ENCODE measurements at places on chromosomes 7 and 10. TPM values are rescaled to one million over a fixed set of nuclear protein-coding genes. Genes with fewer than 3 reads are reported as not detected.

GRCh38 chr10:125169279-125169678, 8.9 kb upstream of the CTBP2 start:
- no peak for DNase-seq

GRCh38 chr10:93330824-93331223, 151.3 kb downstream of the MYOF start:
- no peak for DNase-seq

The SPDYE16 gene
- total RNA-seq: not detected

The SOSTDC1 gene
- 9.2 TPM for total RNA-seq

- DNase-seq: no peak
These were observed 5.9 kb upstream of the LDB3 start for GRCh38 chr10:86662186-86663045.

- DNase-seq: no peak
These were observed 641.8 kb upstream of the FOXK1 start for GRCh38 chr7:4040109-4040928.

DNA sequence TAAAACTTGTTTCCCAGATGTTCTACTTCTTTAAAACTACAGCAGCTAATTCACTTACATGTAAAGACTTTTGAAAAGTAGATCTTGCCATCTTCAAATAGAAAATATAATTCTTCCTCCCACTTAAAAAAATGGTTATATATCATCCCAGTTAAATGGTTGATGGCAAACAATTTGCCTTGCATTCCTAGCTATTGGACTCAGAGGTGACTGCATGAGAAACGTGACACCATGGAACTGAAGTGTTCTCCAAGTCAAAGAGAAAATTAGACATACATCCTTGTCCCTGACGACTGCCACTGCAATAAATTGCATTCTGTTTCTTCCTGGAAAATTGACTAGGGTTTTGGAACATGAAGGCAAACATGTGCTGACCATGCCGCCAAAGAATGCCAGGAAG, 95.0 kb upstream of the POM121L12 start:
- no peak for DNase-seq

DNA sequence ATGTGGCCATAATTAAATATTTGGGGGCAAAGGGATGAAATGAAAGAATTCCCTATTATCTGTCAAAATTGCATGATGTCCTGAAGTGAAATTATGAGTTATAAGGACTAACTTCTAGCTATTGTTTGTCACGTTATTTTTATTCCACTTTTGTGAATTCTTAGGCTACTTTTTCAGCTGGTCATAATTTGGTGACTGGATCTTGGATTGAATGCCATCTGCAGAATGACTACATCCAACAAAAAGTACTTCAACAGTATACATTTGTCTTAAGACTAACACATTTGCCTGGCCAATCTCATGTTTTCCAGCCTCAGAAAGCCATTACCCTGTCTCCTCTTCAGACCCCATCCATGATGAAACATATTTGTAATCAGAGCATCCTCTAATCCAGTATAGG, 48.1 kb upstream of the WNT16 start:
- DNase-seq: no peak

The HOXA10 gene
- total RNA-seq: 0.55 TPM

The PHKG1 gene
- total RNA-seq: 0.32 TPM

- DNase-seq: no peak
These were observed 33.8 kb upstream of the COL1A2 start for GRCh38 chr7:94360926-94361325.

DNA sequence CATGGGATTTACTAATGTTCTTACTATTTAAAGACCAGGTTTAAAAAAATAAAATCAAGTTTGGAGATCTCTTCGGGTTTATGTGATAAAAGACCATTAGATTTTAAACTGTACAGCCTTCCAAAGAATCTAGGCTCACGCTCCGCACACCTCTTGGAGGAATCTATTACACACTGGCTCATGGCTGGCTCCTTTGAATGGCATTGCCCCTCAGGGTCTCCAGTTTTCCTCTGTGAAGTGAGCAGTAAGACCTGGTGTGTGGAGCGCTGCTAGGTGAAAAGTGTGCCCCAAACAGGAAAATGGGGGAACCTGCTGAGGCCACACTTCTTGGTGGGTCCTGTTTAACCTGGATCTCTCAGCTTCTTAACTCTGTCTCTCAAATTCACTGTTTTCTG, 142.3 kb downstream of the KAT6B start:
- no peak for DNase-seq

DNA sequence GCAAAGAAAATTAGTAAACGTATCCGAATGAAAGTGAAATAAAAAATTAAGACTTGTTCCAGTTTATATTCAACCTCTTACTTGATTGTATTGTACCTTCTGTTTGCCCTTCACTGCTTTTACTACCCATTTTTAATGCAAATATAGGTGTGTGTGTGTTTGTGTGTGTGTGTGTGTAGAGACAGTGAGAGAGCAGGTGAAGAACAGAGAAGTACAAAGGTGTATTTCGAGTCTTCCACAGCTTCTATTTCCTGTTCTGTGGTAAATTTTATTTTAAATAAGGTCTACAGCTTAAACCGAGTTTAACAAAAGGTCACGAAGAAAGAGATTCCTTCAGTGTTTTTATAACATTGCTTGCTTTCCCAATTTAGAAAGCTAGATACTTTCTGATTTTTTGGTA, 12.7 kb upstream of the SVIL start:
- no peak for DNase-seq
